ENCODE measurements at places on chromosomes 12 and 14.

GRCh38 chr12:124018539-124018938 is 45.5 kb downstream of the ZNF664 start:
- DNase-seq = no peak

- DNase-seq = no peak
These were observed 21.8 kb upstream of the EGLN3 start for GRCh38 chr14:33972583-33973081.

- no peak for DNase-seq
These were observed 8.0 kb downstream of the PTPN21 start for GRCh38 chr14:88546621-88547385.

GRCh38 chr12:64685050-64685449 is 74.2 kb downstream of the GNS start:
- DNase-seq = no peak

- DNase-seq = no peak
These were observed 36.0 kb downstream of the ATF1 start for GRCh38 chr12:50799908-50800307.

All from stimulated activated CD8-positive, alpha-beta memory T cell treated with anti-CD3 and anti-CD28 coated beads, Interleukin-7, amount 100 ng/mL, for 1 hour (primary cell).